ENCODE measurements at places on chromosomes 1 and 21. TPM values are rescaled to one million over a fixed set of nuclear protein-coding genes. Genes with fewer than 3 reads are reported as not detected.

- no peak for DNase-seq
These were observed at the start of gene ETV3L for GRCh38 chr1:157099633-157100009. ETV3L (minus strand) TSS chr1:157099808; CDS start chr1:157099523, 285 bp downstream.

MTARC2 gene
- total RNA-seq: 199 TPM

DNA sequence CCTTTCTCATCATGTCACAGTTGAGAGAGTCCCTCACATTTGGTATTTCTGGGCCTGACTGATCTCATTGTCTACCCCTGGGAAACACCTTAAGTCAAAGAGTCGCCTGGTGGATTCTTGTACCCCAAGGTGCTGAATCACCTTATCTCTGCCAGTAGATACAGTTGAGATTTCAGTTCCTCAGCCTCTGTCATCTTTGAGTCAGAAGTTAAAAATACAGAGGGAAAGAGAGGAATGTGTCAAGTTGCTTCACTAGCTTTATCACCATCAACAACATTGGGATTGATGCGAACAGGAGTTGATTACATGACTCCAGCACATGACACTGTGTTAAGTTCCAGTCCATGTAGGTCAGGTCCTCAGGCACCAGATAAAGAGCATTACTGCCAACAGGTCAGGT lies 513.0 kb downstream of the NUF2 start:
- DNase-seq: no peak

DNA sequence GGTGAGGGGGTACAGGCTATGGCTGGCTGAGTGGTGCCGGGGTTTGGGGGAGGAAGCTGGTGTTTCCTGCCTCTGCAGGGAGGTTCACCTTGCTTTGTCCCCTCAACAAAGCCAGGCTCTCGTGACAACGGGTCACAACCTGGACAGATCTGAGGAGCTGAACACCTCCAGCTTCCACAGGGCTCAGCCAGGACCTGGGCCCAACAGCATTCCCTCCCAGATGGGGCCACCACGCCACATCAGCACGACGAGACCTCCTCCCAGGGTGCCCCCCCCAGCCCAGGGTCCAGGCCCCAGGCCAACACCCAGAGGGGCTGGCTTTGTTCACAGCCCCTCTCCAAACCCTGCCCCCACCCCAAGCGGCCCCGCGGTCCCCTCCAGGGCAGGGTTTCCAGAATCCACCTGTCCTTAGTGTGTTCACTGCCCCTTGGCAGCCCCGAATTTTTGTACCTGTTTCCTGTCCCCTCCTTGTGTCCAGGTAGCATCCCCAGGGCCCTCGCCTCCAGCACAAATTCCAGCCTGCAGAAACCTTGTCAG lies 34.7 kb downstream of the UBE2G2 start:
- no peak for DNase-seq

DNA sequence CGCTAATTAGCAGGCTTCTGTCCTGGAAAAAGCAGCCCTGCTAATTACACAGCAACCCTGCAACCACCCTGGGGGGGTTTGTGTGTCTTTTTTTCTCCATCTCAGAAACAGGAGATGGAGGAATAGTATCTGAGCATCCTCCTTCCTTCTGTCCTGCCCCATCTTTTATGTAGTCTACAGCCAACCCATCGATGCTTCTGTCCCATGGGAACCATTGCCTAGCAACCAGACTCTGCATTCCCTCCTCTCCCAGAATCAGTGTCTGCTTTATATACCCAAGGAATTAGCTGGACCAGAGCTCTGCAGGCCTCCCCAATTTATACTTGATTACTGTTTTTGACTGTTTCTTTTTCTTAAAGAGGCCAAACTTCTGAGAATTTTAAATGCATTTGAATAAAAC lies 35.1 kb downstream of the LRRC38 start:
- DNase-seq: no peak

DNA sequence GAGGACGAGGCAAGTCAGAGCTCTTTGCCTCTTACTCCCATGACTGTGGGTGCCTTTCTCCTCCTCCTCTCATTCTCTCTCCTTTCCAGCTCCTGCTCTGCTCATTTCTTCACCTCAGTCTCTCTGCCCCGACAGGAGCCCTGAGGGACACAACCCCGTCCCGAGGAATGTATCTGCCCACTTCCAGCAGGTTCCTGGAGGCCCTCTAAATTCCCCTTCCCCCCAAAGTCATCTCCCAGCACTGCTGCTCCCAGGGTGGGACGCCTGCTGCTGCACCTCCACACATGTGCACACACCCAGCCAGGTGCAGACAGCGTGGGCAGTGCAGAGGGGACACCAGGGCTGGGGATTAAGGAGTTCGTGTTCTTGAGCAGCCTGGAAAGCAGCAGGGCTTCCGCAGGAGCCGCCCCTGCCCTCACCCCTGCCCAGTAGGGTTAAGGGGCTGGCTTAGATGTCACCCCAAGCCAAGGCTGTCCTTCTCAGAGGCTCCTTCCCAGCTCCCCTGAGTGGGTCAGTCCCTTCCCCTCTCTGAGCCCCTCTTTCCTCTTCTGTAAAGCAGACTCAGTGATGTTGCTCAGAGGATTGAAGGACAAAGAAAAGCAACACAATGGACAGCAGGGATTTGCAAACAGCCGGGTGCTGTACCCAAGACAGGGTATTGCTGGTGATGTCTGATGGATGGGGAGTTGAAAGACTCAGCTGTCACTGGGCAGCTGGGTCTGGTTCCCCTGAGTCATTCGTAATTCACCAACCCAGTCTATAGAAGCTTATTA lies 346.0 kb downstream of the MATN1 start:
- no peak for DNase-seq

DNA sequence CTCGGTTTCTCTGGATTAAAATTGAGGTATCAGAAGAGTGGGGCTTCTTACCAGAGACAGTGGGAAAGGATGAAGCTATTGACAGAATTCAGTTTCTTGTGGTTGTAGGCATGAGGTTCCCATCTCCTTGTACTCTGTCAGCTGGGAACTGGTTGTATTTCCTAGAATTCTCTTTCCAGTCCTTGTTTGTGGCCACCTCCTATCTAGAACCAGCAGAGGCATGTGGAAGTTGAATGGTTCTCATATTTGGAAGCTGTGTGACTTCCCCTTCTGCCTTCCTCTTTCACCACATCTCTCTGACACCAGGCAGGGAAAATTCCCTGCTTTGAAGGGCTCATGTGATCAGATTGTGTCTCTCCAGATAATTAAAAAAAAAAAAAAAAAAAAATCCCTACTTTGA lies 457.7 kb upstream of the ADAMTS5 start:
- DNase-seq: no peak

ESRRG gene
- total RNA-seq: 1.5 TPM

SPATA21 gene
- total RNA-seq: not detected

- no peak for DNase-seq
These were observed 25.0 kb downstream of the EPHA2 start for GRCh38 chr1:16130827-16131226.

DNA sequence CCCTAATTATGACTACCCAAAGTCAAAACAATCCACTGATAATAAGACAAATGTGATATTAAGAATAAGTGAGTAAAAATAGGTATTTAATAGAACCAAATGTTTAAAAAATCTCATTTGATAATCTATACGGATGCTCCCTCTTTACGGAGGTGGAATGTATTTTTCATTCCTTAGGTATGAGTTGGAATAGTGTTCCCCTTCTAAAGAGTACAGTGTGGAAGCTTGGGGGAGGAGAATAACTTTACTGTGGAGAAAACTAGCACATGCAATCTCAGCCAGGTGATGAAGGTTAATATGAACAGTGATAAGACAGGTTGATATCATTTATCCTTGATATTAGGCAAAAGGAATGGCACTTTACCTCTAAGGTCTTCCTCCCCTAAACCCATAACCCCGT lies 74.6 kb downstream of the GPR88 start:
- DNase-seq: no peak

GRCh38 chr1:187883356-187883755 lies 1054.6 kb downstream of the PLA2G4A start:
- DNase-seq: no peak

AKR7A3 gene
- total RNA-seq: 91.3 TPM

DNA sequence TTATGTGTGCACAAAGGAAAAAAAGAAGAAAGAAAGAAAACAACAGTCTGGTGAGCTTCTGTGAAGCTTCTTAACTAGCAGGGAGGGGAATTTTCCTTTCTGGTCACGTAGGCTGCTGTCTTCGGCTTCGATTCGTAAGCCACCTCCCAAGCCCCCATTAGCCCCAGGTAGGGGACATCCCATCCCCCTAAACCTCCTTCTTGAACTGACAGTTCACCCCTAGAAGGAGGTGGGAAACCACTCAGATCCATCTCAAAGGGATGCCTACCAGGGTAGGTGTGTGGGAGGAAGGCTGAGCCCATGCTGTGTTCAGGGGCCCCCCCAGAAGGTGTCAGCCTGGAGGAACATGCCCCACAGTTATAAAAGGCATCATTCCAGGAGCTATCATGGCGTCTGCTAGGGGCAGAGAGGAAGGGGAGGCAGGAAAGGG lies 25.8 kb downstream of the CD247 start:
- DNase-seq: no peak

- DNase-seq: no peak
These were observed 555.3 kb downstream of the NUF2 start for GRCh38 chr1:163877016-163877415.

GRCh38 chr1:207849646-207850045 lies 61.3 kb downstream of the CD34 start:
- DNase-seq: no peak

GRCh38 chr21:46205766-46206162 lies 21.5 kb upstream of the SPATC1L start:
- DNase-seq: peak; percentile 3

GRCh38 chr1:66767626-66768025 lies 15.4 kb downstream of the DYNLT5 start:
- DNase-seq: no peak

SELE gene
- total RNA-seq: not detected

ASPM gene
- 2.0 TPM for total RNA-seq

TESK2 gene
- 5.2 TPM for total RNA-seq

ST6GALNAC5 gene
- total RNA-seq: 12.3 TPM

GRCh38 chr1:2036287-2036686 lies 13.9 kb upstream of the PRKCZ start:
- DNase-seq: no peak

SMIM34 gene
- not detected for total RNA-seq

DNA sequence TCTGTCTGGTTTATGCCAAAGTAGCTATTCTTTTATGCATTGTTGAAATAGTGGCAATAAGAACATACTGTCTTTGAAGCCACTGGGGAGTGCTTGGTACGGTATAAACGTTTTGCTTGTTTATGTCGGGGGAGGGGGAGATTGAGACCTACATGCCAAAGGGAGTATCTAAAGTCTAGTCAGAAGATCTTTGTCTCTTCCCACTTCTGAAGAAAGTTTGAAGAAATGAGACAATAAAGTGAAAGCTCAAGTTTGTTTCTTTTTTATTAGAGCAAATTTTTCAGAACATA lies 6.8 kb downstream of the AKIRIN1 start:
- no peak for DNase-seq

F11R gene
- total RNA-seq: 94.3 TPM

- no peak for DNase-seq
These were observed 1.5 kb downstream of the CSDE1 start for GRCh38 chr1:114756009-114756892.

DNA sequence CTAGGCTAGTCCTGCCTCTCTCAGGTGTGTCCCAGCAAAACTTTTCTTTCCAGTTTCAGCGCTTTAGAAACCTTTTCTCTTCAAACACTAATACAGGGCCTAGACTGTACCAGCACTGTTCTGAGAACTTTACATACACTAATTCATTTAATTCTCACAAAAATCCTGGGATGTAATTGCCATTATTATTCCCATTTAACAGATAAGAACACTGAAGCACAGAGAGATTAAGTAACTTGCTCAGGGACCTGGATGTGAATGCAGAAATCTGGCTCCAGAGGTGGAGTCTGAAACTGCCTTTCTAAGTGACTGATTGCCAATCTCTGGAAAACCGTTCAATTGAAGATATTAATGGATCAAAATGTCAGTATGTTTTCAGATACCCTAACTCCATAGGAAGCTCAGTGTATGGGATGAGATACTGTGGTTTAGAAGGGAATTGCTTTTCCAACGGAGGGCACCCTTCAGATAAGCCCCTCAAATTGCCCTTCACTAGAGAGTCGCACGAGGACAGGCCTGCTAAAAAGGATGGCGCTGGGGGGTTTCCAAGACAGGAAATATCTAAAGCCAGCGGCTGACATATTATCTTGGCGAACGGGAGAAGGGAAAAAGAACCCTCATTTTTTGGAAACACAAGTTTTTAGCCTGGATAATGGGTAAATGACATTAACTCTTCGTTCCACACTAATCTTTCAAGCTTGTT lies 698 bp upstream of the UCK2 start:
- DNase-seq: no peak

MYCL gene
- 14.2 TPM for total RNA-seq

- DNase-seq: no peak
These were observed 143.9 kb upstream of the KLHDC7A start for GRCh38 chr1:18336801-18337200.

DNA sequence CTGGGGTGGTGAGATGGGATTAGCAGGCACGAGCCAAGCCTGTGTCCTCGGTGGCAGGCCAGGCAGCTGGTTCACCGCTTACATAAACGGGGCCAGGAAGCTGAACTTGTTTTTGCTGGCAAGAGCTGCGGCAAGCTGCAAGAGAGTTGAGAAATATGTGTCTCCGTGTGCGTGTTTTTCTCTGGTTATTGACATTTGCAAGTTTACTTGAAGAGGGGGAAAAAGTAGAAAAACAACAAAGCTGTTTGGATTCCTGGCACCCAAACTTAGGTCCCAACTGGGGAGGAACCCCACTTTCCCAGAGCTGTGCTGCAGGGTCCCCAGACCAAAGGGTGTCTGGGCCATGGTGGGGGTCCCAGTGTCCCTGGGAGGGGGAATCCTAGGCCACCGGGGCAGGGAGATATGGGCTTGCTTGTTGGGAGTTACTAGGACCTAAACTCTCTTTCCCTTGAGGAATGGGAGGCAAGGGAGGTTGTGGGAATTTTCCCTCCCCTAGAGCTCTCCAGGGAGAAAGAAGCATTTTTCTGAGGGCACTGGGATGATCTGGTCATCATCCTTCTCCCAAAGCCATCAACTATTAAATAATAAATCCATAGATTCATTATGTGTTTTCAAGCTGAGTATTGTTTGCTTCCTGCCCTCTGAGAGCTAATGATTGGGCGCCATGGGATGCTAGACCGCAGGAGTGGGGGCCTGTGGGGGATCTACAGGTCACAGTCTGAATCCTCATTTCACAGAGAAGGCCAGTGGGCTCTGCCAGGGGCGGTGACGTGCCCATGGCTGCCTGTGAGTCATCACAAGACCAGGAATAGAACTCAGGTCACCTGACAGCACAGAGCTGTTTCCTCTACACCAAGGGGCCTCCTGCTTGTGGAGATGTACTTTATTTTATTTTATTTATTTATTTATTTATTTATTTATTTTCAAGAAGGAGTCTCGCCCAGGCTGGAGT lies 14.8 kb downstream of the IL6R start:
- DNase-seq: peak; percentile 79

- DNase-seq: no peak
These were observed 647.9 kb downstream of the PLA2G4A start for GRCh38 chr1:187476671-187477070.

SAMD11 gene
- total RNA-seq: 3.0 TPM

GJA4 gene
- total RNA-seq: not detected

TACSTD2 gene
- total RNA-seq: not detected
